ENCODE measurements at places on chromosomes 2 and 18. TPM values are rescaled to one million over a fixed set of nuclear protein-coding genes. Genes with fewer than 3 reads are reported as not detected.

DNA sequence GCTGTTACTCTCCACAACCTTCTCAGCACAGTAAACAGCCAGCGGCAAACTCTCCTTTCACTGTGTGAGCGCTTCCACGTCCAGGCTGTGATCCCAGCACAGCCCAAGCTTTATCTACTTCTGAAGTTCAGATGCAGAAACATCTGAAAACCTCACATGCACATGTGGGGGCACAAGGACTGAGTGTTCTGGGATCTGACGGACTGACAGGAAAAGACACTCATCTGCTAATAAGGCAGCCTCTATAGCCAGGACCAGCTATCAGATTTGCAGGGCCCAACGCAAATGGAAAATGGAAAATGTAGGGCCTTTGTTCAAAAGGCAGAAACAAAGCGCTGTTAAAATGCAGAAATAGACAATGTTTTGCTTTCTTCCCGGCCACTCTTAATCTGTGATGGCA, 133.8 kb upstream of the ARHGAP28 start:
- peak; percentile 4 for DNase-seq

RAX gene
- total RNA-seq: not detected

- DNase-seq: no peak
Measured at GRCh38 chr2:127365211-127365643, 22.5 kb downstream of the MAP3K2 start.

DNA sequence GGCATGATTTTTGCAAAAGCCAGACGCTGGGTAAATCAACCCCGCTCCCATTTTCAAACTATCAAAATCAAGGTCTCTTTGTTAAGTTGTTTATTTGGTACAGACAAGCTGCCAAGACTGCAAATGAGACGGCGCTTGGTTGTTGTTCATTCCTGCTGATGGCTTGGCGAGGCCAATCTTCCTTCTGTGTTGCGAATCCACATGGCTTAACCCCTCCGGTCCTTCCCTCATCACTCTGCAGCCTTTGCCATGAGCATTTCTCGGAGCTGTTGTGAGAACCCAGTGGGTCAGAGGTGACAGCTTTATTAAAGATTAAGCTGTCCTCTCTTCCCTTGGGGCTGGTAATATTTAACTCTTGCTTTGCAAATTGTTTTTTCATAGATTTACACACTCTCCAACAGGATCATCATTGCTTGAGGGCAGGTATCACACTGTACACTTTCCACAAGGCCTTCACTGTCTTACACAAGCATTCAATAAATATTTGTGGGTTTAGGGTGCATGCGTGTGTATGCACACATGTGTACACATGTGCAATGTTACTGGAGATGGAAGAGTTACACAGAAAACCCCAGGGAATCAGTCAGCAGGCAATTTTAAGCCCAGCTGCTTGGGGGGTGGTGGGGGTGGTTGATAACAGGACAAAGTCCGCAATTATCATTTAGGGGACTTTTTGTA, 27.8 kb upstream of the KCNF1 start:
- DNase-seq: peak; percentile 28

DNA sequence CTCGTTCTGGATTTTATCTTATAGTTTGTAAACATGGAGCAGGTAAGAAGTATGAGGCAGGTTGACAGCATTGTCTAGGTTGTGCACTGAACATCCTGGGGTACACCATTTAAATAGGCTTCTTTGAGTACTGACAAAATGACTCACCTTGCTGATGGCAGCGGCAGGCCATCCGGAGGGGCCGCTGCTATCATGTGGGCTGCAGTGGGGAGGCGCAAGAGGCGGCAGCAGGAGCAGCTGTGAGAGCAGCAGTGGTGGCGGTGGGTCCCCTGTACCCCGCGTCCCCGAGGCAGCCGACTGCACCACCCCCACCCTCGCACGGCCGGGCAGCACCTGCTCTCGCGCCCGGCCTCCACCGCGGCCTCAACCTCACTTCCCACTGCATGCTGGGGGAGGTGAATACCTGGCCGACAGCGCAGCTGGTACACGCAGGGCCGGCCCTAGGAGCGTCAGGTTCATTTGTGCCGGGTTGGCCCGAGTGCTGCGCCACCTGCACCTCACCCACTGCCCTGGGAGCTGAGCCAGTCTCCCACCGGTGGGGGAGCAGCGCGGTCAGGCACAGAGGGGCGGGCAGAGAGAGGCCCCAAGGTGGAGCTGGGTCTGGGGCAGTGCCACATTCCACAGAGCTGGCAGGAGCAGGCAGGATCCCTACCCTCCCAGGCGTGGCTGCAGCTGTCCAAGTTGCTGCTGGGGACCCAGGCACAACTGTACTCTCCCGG, 154.5 kb upstream of the RBMS1 start:
- no peak for DNase-seq

DNA sequence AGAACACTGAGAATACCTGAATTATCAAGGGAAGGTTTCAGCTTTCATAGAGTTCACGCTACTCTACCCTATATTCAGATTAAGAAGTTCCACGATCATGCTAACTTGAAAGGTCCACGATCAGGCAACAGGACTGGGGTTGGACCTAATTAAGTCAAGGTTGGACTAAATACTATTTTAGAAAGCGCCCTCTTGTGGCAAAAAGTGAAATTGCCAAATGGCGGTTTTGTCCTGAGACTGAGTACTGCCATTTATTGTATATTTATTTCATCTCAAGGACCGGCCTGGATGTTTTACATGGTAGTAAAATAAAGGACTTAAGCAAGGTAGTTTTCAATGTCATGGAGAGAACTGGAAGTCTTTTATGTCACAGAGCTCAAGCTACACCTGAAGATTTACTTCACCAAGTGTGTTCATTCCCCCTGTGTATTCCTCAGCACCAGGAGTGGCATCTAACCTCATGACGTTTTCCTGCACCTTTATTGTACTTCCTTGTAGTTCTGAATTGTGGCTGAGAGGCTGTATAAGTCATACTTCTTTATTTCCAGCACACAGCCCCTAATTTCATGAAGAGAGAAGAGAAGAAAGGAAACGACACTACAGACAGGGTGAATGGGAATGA, 56.8 kb downstream of the SRD5A2 start:
- no peak for DNase-seq

- DNase-seq: no peak
Measured at GRCh38 chr18:38243291-38243690, 677.7 kb upstream of the CELF4 start.

LIMS3 gene
- total RNA-seq: 0.82 TPM

DSG1 gene
- under 0.01 TPM for total RNA-seq

DNA sequence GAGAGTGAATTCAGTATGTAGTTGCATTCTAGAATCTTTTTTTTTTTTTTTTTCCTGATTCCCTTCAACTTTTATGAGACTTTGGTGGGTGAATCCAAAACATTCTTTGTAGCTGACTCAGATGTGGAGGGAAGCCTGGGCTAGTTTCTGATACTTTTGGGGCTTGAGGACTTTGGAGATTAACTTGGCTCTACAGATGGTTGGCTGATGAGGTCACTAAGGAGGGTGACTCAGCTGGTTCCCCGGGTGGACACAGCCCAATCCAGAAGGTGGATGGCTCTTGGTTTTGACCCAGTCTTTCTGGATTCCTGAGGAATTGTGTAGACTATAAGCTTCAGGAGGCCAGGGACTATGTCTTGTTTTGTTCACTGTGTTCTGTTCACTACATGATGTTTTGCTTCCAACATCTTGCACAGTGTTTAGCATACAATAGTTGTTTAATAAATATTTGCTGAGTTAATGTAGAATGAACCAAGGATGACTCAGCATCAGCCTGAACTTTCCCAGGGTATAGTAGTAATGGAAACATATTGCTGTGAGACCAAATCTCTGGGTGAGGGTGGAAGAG, 30.5 kb downstream of the LAMA3 start:
- no peak for DNase-seq

- no peak for DNase-seq
Measured at GRCh38 chr2:241366678-241367077, 10.6 kb downstream of the FARP2 start.

DNA sequence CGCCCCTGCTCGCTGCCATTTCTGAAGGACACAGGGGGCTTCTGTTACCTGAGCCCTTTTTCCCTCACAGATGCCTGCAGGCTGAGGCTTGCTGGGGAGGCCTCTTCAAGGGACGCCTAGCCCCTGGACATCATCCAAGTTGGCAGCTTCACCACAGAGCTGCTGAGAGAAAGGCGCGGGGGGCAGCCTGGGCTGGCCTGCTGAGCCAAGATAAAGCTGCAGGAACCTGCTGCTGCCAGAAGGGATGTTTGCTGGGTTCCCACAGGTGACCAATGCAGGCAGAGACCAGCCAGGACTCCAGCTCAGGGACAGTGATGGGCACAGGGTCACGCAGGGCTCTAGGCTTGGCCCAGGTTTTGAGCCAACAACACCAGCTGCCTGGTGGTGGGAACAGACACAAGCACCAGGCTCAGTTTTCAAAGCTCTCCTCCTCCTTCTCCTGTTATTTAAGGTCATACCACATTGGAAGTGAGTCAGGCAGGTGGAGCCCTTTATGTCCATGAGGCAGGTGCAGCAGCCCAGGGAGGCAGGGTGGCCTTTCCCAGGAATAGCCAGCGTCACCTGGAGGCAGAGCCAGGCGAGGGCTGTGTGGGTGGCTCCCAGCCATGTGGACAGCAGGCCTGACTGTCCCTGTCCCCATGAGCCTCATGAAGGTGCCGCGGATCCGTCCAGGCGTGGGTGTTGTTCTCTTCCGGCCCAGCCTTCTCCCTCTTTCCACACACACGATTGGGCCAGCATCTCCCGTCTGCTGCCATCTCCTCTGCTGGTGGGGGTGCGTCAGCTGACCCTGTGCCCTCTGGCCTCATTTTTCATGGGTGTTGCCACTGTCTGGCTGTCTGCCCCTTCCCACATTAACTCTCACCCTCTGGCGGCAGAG, 515.5 kb upstream of the MYT1L start:
- no peak for DNase-seq

KCNE4 gene
- 2.4 TPM for total RNA-seq

DNA sequence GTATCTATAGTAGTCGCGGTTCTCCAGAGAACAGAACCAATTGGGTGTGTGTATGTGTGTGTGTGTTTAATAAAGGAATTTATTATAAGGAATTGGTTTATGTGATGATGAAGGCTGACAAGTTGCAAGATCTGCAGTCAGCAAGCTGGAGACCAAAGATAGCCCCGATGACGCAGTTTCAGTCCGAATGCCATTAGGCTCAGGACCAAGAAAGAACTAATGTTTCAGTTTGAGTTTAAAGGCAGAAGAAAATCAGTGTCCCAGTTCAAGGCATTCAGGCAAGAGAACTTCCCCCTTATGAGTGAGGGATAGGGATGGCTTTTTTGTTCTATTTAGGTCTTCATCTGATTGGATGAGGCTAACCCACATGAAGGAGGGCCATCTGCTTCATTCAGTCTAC, 221.6 kb downstream of the HNMT start:
- DNase-seq: no peak

GRCh38 chr2:113169002-113169530, 4.7 kb upstream of the PSD4 start:
- DNase-seq: no peak

DNA sequence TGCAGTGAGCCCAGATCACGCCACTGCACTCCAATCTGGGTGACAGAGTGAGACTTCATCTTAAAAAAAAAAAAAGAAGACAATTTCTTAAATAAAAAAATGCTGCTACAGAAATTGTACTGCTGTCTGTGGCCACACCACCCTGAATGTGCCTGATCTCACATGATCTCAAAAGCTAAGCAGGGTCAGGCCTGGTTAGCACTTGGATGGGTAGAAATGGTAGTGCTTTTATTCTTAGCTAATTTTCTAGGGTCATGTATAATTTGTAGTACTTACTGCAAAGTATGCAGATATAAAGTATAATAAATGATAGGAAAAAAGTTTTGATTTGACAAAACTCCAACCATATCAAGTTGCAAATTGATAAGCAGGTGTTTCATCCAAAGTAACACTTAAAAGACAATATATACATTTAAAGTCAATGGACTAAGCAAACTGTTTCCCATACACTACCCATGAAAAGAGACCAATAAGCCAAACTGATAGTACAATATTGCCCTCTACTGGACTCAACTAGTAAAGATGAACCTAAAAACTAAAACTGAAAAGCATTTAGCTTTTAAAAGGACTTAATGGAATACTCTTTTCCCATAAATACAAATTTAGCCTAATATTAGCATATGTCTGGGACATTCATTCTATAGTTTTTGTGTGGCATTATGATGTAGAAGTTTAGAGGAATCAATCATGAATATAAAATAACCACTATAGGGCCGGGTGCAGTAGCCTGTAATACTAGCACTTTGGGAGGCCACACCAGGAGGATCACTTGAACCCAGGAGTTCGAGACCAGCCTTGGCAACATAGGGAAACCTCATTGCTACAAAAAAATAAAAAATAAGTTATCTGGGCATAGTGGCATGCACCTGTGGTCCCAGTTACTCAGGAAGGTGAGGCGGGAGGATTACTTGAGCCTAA, 18.6 kb upstream of the PEX13 start:
- no peak for DNase-seq

DNA sequence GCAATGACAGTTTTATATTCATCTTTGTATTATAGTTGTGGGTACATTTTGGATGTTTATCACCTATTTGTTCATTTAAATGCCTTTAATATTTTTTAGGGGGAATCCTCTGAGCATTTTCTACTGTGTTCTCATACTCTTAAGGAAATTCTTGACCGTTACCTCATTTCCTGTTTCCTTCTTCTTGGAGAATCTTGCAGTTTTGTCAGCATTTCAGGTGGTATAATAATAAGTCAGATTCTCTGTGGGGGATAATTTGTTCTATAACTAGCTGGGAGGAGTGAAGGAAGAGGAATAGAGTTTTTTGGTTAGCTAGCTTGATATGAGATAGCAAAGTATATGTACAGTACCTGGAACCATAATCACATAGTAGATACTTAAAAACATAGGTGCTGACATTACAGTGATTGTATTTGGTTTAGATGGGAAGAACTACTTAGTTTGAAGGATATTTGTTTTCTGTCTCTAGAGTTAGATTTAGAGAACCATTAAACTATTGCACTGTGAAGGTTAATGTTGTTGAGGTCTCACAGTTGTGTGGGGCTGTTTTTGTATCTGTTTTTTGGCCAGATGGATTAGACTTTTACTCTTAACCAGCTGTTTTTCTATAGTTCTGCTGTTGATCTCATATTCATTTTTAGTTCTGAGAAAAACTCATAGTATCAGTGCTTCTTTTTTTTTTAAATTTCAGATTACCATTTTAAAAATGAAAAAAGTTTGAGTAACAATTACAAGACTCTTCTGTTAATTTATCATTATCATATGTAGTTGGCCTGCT, 14.2 kb downstream of the MTX2 start:
- no peak for DNase-seq

RFX8 gene
- 0.41 TPM for total RNA-seq

- no peak for DNase-seq
Measured at GRCh38 chr2:231412618-231412963, 17.1 kb downstream of the B3GNT7 start.

DNA sequence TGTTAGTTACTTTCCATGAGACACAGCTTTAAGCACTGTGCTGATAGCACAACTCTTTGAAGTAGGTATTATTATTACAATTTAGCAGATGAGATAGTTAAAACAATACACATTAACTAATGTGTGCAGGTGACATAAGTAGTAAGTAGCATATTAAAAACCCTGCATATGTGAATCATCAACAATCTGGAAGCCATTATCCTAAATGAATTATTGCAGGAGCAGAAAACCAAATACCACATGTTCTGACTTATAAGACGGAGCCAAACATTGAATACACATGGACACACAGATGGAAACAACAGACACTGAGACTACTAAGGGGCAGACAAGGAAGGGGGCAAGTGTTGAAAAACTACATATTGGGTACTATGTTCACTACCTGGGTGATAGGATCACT, 300.3 kb upstream of the GULP1 start:
- no peak for DNase-seq

CELF4 gene
- total RNA-seq: 92.9 TPM

CFAP221 gene
- total RNA-seq: 7.3 TPM

All from frontal cortex (tissue), 4 donors.